ENCODE measurements at places on chromosomes 7 and 10.

DNA sequence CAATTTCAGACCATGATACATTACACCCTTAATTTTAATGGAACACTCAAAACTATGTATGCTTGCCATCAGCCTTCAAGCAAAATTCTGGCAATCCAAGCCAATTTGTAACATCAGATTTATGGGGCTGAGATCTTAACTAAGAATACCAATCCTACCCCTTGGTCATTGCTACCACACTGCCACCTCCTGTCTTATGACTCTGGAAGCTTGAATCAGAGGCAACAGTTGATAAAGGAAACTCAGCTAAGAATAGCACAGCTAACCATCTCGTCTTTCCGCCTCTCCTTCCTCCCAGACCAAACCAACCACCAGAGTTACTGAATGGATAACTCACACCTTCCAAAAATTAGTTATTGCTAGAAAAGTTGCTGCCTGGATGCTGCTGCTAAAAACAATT, 7.4 kb downstream of the IGF2BP3 start:
- DNase-seq: no peak

- DNase-seq: no peak
These were observed 28.5 kb upstream of the CFAP46 start for GRCh38 chr10:132970641-132971438.

DNA sequence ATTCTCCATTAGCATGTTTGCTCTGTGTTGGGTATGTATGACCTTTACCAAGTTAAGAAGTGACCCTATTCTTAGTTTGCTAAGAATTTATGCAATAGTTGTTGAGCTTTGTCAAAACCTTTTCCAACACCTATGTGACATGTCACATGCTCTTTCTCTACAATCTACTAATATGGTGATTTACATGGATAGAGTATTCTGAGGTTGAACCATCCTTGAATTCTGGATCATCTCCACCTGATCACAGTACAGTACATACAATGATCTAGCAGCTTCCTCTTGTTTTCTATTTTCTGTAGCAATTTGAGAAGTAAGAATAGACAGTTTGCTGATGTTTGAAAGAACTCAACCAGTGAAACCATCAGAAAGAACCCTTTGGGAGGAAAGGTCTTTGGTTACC, 101.2 kb upstream of the PDGFA start:
- no peak for DNase-seq

GRCh38 chr10:89032141-89032891, 41.7 kb downstream of the FAS start:
- no peak for DNase-seq

DNA sequence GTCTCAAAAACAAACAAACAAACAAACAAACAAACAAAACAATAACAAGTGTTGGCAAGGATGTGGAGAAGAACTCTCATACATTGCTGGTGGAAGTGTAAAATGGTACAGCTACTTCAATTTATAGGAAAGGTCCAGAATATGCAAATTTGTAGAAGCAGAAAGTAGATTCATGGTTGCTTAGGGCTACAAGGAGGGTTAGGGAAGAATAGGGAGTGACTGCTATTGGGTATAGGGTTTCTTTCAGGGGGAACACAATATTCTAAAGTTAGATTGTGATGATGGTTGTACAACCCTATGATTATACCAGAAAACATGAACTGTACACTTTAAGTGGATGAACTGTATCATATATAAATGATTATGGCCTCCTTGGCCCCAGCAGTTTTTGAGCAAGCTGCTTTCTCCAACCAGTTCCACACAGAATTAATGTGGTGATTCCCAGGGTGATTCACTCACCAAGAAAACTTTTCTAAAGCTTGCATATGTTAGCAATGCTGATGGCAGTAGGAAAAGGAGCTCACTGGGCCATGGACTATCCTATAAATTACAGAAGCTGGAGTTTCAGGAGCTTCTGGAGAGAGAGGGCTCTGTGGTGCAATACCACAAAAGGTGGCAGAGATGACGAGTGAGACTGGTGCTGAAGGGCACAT, 52.8 kb upstream of the KCNIP2 start:
- DNase-seq: no peak
